ENCODE measurements at places on chromosomes 12 and 14.

DNA sequence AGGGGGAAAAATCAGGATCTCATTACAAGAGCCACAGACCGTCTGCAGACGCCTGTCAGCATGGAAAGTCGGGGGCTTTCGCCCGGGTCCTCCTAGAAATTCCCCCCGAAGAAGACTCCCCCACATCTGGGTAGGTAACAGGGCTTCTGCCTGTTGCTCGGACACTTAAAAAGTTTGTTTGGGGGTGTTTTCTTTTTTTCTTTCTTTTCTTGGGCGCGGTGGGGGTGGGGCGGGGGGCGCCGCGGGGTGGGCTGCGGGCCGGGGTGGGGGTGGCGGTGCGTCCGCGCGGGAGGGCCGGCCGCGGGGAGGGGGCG lies 358 bp downstream of the ELK3 start:
- DNase-seq = no peak

GRCh38 chr12:3130057-3130830 lies 53.1 kb downstream of the TSPAN9 start:
- DNase-seq = no peak

DNA sequence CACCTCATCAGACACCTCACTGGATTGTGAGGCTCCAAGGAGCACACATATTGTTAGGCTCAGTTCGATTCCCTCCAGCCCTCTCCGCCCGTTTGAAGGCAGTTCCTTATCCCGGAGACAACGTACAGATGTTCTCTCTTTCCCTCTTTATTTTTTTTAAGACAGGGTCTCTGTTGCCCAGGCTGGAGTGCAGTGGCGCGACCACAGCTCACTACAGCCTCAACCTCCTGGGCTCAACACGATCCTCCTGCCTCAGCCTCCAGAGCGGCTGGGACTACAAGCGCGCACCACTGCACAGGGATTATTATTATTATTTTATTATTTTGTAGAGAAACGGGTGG lies 718 bp upstream of the TROAP start:
- DNase-seq = no peak

- no peak for DNase-seq
Observed at GRCh38 chr12:22698576-22698975, 73.6 kb downstream of the ETNK1 start.

- DNase-seq = no peak
Observed at GRCh38 chr14:54769951-54770863, 132.4 kb downstream of the GCH1 start.

GRCh38 chr14:59532419-59532818 lies 44.2 kb downstream of the CCDC175 start:
- no peak for DNase-seq

- DNase-seq = no peak
Observed at GRCh38 chr12:31740628-31741027, 11.8 kb upstream of the AMN1 start.

DNA sequence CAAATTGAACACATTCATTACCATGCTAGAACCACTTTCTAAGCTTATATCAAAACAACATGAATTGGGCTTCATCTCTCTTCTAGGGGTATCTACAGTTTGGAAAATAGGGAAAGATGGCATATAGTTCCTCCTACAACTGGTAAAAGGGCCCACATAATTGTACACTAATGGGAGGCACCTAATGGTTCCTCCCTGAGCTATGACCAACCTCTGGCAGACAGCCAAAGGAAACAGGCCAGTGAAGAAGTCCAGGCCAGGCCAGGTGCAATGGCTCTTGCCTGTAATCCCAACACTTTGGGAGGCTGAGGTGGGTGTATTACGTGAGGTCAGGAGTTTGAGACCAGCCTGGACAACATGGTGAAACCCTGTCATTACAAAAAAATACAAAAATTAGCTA lies 23.2 kb upstream of the APOF start:
- no peak for DNase-seq

GRCh38 chr12:131356485-131357184 lies 354.3 kb upstream of the SFSWAP start:
- DNase-seq = no peak

DNA sequence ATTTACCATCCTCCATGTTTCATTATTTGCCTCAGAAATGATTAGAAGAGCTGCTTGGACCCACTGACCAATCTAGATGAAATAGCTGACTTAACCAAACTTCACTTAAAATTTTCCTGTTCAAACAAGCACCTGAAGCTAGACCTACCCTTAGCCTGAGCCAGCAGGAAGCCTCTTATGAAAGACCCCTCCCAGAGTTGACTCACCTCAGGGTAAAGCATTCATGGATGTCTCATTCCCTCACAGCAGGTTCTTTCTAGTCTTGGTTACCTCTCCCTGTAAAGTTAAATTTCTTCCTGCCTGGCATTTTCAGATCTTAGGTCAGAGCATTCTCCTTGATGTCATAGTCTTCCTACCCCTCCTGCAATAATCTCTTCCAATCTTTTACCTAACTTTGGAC lies 1209.8 kb downstream of the FLRT2 start:
- no peak for DNase-seq

- no peak for DNase-seq
Observed at GRCh38 chr12:50786498-50787231, 22.8 kb downstream of the ATF1 start.

DNA sequence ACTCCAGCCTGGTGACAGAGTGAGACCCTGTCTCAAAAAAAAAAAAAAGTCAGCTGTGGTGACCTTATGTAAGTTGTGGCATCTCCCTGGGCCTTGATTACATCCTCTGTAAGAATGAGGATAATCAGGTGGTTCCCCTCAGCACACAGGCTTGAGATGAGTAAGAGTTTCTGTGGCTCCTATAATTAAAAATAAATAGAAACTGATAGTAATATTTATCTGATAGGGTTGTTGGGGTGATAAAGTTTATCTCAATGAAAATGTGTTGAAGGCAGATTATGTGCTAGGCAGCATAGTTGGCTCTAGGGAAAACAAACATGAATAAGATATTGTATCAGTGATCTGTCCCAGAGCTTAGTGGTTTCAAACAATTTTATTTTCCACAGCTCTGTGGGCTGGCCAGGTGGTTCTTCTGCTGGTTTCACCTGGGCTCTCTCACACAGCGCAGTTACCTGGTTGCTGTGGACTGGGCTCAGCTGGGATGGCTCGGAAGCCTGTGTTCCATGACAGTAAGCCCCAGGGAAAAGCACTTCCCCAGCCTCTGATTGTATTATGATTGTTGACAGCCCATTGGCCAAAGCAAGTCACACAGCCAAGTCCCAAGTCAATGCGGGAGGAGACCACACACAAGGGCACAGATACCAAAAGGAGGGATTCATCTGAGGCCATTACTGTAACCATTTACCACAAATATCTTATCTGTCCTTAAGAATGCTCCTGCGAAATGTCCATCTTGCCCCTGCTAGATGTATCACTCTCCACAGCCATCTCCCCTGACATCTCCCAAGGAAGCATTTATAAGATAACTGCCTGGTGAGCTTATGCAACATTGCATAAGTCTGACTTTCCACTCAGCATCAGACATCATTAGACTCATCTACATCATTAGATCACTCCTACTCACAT lies 151.7 kb downstream of the NUAK1 start:
- no peak for DNase-seq

DNA sequence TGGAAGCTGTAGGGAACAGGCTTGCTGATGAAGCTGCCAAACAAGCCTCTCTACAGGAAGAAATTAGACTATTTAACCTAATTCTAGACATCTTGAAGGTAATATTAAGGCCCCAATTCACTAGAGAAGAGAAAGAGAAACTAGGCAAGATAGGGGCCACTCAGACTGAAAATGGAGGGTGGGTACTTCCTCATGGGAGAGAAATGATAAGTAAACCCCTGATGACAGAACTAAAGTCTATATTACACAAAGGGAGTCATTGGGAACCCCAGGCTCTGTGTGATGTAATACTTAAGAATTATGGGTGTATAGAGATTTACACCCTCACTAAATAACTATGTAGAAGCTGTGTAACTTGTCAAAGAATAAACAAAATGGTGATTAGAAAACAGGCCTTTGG lies 64.3 kb downstream of the APOBEC1 start:
- no peak for DNase-seq

- DNase-seq = no peak
Observed at GRCh38 chr12:110606253-110606611, 7.7 kb upstream of the TCTN1 start.

- no peak for DNase-seq
Observed at GRCh38 chr12:84408936-84409335, 503.7 kb downstream of the SLC6A15 start.

GRCh38 chr14:100640471-100641273 lies 53.5 kb upstream of the BEGAIN start:
- DNase-seq = peak; percentile 78

DNA sequence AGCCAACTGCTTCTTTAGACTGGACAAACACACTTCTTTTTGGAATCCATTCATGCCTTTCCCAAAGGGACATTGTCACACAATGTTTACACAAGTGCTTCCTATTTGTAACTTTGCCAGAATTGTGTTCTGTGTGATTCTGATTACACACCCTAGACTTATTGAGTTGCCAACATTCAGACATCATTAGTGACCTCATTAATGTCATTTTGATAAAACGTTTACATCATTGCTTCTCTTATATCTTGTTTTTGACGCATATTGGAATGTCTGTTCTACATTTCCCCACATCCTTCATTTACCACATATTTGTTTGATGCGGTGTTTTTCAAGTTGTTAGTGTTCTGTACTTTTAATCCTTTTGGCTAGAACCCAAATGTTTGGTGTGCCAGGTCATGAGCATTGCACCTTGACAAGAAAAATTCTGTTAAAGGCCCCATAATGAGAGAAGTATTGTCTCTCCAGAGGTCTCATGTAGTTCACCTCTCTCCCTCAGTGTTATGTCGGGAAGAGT lies 305.5 kb downstream of the AEBP2 start:
- no peak for DNase-seq

DNA sequence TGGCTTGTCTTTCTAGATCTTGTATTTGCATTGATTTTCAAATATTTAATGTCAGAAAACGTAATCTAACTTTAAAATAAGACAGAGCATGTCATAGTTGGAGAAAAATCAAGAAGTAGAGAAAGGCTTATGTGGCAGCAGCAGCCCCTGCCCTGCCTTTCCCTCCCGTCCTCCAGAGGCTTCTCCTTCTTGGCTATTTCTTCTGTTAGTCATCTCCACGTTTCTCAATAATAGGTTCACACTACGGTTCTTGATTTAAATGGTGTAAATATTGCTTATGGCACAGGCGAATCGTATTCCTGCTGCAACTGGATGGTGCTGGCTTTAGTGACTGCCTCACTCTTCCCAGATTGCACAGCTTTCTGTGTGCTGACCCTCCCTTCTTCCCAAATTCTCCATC lies 42.8 kb downstream of the SLC8B1 start:
- no peak for DNase-seq

- DNase-seq = peak; percentile 40
Observed at GRCh38 chr12:95943330-95943842, at the start of gene AMDHD1. Gene AMDHD1, plus strand, starts transcription at chr12:95943331. Its CDS starts 68 bp downstream, at chr12:95943399.

DNA sequence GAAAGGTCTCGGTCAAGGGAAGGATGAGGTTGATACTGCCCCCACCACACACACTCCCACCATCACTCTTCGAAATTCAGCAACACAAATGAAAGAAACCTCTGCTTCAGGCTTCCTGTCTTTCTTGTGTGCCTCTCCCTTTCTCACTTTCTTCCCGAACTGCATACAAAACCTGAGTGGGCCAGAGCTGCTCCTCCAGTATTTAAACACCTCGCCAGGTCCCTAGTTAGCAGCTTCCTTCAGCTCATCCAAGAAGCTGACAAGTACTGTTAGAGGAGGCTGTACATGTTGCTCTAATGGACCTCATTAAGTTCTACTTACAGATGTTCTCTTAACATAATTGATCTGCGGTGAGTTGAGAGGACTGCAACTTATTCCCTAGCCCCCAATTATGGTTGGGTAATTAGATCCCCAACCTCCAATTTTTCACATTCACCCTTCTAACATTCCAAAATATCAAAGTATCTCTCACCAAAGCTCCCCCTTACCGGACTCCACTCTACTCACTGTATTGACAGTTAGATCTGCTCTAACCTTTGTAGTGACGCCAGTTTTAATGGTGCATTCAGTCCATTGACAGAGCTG lies 4.1 kb upstream of the LMO3 start:
- no peak for DNase-seq

- no peak for DNase-seq
Observed at GRCh38 chr14:60510254-60510950, 1.5 kb downstream of the SIX6 start.

GRCh38 chr14:98840091-98840490 lies 431.9 kb downstream of the BCL11B start:
- no peak for DNase-seq

GRCh38 chr14:50366115-50366514 lies 30.6 kb downstream of the CDKL1 start:
- DNase-seq = no peak

DNA sequence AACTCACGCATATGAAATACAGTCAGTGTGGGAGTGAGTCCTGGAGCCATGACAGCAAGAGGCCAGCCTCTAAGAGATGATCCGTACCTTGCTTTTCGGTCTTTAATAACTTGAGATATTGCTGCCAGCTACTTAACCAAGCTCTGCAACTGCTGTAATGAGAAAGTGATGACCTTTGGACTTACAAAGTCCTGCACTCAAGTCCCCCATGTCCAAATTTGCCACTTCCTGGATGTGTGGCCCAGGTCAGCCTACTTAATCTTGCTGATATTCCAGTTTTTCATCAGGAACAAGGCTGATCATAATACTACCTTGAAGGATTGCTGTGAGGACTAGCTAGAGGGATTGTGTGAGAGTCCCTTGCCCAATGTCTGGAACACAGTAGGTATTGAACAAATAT lies 33.8 kb upstream of the DUSP6 start:
- no peak for DNase-seq

- DNase-seq = no peak
Observed at GRCh38 chr14:65333943-65334687, 78.4 kb upstream of the FUT8 start.

DNA sequence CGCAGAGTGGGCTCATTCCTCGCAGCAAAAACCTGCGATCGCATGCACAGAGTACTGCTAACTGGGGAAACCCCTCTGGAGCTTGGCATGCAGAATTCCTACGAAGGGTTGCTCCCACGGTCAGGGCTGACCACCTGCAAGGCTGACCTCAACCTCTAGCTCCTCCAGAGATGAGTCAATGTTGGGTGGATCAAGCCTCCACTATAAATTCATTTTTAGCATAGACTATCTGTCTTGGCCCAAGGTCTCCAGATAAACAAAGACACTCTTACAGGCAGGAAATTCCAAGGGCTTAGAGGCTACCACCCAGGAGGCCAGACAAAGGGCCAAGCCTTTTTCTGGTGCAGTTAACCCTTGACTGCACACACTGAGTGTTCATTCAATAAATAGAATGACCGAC lies 296.5 kb downstream of the TMEM132D start:
- no peak for DNase-seq

- no peak for DNase-seq
Observed at GRCh38 chr12:104354167-104354867, 50.8 kb downstream of the EID3 start.

GRCh38 chr12:5096241-5096924 lies 52.7 kb downstream of the KCNA5 start:
- no peak for DNase-seq

- DNase-seq = no peak
Observed at GRCh38 chr14:53608369-53608768, 348.3 kb downstream of the BMP4 start.

- DNase-seq = no peak
Observed at GRCh38 chr14:76981670-76982069, 46.8 kb downstream of the IRF2BPL start.
